ENCODE measurements at places on chromosomes 7 and 10. TPM values are rescaled to one million over a fixed set of nuclear protein-coding genes. Genes with fewer than 3 reads are reported as not detected.

DNA sequence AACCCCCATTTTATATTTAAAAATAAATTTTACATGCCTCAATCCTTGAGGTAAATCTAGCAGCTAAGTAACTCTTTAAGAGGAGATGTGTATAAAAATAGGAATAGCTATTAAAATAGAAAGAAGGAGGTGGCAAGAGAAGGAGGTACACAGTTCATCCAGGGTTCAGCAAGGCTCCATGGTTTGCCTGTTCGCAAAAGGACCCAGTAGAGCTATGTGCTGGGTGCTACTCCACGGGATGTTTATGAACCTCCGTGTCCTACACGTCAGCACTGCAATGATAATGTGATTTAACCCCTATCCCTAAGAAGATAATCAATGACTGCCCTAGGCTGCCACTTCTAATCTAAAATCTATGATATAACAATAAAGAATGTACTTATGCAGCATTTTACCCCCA, 926 bp upstream of the DENND11 start:
- no peak for DNase-seq

GRCh38 chr7:147519062-147519461, 1071.5 kb upstream of the C7orf33 start:
- DNase-seq, result no peak

DNA sequence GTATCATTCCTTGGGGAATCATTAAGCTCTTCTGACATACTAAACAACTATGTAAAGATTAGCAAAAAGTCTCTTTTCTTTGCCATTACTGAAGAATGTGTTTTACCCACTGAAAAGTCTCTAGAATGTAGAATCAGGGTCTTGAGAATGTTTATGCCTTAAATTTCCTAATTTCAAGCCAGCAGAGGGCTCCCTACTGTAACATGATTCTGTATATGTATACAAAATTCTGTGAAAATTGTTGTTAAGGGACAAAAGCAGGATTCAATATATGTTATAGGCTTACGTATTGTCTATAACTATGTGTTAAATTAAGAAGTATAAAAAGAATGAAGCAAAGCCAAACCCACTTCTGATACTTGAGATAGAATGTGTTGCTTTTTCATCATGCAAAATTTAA, 296.9 kb upstream of the DGKB start:
- no peak for DNase-seq

DNA sequence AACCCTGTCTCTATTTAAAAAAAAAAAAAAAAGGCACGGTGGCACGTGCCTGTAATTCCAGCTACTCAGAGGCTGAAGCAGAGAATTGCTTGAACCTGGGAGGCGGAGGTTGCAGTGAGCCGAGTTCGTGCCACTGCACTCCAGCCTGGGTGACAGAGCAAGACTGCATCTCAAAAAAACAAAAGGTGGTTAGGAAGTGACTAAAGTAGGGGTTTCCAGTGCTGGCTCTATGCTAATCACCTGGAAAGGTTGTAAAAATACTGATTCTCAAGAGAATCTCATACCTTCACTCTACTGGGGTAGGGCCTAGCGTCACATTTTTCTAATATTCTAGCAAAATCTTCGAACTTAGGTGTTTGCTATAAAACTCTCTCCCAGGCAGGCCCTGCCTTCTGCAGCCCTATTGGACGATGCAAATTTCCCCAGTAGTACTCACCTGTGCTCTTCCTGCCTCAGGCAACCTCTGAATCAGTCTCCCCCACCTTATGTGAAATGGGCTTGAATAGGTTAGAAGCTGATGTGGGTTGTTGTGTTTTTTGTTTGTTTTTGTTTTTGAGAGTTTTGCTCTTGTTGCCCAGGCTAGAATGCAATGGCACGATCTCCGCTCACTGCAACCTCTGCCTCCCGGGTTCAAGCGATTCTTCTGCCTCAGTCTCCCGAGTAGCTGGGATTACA, 3.5 kb downstream of the ZP3 start:
- DNase-seq, result no peak

- no peak for DNase-seq
Measured at GRCh38 chr7:80708123-80708522, 69.7 kb downstream of the CD36 start.

DNA sequence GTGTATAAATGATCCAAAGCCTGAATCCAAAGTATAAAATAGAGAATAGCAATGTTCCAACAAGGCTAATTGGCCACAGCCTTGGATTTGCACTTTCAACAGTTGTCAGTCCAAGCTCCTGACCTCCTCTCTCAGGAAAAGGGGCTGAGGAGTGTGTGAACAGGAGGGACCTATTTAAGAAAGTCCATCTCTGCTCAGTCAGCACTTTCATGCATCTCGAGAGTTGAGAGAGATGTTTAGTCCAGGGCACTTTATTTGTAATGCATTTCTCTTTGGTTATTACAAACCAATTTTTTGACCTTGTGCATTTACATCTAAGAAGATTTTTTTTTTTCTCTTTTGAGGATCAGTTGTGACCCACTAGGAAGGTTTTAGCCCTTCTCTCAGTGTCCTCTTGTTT, 244.2 kb downstream of the CREB5 start:
- DNase-seq, result no peak

DNA sequence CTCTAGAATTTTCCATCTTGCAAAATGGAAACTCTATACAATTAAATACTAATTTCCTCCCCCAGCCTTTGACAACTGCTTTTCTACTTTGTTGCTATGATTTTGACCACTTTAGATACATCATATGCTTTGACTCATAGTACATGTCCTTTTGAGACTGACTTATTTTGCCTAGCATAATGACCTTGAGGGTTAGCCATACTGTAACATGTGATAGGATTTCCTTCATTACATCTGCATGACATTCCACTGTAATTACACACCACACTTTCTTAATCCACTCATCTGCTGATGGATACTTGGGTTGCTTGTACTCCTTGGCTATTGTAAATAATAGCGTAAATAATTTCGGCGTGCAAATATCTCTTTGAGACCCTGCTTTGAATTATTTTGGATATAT, 127.7 kb downstream of the JAZF1 start:
- DNase-seq, result peak; percentile 49

DNA sequence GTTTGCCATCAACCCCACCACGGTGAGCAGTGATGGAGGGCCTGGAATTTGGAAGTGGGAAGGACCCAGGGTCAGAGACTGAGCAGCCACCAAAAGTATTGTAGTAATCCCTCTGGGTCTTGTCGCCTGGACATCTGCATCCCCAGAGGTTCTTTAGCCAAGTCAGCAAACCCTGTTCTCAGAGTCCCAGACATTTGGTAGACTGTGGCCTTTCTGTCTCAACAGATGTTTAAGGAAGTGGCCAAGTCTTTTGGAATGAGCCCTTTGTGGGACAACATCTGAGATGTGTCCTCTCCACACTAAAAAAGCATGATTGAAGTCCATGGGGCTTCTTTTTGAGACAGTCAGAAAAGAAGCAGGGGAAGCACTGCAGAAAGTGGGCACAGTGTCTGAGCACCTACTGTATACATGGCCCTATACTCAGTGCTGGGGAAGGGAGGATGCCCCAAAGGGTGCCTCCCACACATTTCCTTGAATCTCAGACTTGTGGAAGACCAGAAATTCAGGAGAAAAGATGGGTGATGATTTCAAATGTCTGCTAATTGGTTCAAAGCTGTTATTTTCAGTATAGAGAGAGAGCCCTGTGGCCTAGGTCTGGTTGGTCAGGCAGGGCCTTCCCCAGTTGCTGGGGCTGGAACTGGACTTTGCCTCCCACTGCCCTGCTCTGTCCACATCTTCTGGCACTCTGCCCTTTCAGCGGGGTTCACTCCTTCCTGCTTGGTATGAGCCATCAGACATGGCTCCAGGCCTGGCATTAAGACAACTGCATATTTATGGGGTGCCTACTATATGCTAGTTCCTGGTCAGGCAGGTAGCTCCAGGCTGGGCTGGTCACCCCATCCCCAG, 26.5 kb upstream of the VSIR start:
- peak; percentile 13 for DNase-seq

DNA sequence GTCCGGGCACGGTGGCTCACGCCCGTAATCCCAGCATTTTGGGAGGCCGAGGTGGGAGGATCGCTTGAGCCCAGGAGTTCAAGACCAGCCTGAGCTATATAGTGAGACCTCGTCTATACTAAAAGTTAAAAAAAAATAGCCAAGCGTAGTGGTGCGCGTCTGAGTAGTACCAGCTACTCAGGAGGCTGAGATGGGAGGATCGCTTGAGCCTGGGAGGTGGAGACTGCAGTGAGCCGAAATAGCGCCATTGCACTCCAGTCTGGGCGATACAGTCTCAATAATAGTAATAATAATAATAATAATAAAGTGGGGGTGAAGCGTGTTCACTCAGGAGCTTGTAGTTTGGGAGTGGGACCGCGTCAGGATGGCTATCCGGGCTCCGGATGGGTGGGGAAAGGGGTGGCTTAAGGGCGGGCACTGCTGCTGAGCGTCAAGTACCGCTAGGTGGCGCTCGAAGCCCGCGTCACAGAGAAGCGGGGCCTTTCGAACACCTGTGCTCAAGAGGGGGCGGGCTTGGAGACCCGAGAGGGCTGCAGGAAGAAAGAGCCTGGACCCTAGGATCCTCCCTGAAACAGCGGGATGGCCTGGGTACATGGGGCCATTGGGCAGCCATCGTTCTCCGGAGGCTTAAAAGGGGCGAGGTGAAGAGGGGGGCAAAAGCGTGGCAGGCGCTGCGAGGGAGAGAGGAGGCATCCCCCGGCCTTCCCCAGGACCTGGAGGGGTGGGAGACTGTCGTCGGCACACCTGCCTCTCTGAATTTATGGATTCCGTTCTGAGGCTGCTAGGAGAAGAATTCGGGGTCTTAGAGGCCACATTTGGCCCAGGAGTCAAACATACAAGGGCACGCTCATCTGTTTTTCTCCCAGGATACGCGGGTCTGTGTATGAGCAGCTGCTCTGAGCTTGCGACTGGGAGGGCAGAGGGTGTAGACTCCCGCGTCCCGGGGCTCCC, 14.5 kb downstream of the LBX1 start:
- DNase-seq, result no peak

DNA sequence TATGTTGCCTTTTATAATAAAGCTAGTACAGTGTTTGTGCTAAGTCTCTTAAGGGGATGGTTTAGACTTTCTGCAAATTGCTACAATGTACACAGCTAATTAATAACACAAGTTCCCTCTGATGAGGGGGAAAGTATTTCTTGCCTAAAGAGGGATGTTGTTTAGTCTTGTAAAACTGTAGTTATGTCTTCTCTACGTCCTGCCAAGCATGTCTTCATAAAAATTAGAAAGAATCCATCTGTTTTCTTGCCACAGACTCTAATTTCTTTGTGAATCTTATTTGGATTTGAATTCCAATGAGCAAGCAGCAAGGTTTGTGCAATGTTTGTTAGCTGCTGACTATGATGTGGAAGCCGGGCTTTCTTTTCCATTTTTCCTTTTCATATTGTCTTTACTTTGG, 28.2 kb downstream of the ADARB2 start:
- no peak for DNase-seq

GRCh38 chr10:60498985-60499384, 109.3 kb upstream of the ANK3 start:
- DNase-seq, result no peak

DNA sequence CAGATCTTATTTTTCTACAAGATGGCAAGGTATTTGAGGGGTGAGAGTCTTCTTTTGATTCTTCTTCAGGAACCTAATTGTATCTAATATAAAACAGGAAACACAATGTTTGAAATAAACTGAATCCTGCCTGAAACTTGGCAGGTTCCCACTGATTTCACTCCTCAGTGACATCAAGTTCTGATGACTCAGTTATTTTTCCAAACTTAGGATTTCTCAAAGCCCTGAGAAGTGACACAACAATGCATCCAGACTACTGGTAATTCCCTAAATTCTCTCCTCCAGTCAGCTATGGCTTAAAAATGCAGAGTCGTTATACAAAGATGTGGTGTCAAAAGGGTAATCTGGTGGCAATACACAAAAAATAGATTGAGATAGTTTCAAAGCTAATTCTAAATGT, 80.9 kb downstream of the ABLIM1 start:
- DNase-seq, result peak; percentile 83

GRCh38 chr10:77498829-77499228, 138.8 kb downstream of the KCNMA1 start:
- DNase-seq, result no peak

- peak; percentile 96 for DNase-seq
Measured at GRCh38 chr10:89373916-89374711, 3.7 kb upstream of the IFIT1B start.

GRCh38 chr10:57786850-57787750, 480.6 kb downstream of the IPMK start:
- DNase-seq, result no peak

- DNase-seq, result no peak
Measured at GRCh38 chr7:42345478-42346299, 108.7 kb upstream of the GLI3 start.

- no peak for DNase-seq
Measured at GRCh38 chr7:116674508-116675173, 2.6 kb downstream of the MET start.

- no peak for DNase-seq
Measured at GRCh38 chr10:114925587-114926586, 12.1 kb upstream of the TRUB1 start.

DNA sequence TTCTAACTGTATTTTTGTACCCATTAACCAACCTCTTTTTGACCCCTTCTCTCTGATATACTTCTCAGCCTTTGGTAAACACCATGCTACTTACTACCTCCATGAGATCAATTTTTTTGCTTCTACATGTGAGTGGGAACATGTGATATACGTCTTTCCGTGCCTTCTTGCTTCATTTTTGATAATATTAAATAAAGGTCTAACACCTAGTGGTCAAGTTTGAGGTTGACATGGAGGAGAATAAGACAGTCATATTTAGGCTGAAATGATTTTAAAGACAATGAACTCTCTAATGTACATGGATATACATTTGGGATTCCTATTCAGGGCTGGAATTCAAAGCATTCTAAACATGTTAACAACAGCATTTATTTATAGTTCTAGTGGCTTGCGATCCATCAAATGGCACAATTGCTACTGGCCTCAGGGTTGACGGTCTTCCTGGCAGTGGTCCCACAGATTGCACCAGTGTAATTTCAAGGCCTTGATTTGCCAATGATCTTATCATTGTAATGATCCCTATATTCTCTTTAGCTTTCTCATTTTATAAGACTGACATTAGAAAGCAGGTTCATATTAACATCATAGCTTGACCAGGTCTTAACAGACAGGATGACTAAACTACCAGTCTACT, 315.9 kb upstream of the ETV1 start:
- DNase-seq, result no peak

DNA sequence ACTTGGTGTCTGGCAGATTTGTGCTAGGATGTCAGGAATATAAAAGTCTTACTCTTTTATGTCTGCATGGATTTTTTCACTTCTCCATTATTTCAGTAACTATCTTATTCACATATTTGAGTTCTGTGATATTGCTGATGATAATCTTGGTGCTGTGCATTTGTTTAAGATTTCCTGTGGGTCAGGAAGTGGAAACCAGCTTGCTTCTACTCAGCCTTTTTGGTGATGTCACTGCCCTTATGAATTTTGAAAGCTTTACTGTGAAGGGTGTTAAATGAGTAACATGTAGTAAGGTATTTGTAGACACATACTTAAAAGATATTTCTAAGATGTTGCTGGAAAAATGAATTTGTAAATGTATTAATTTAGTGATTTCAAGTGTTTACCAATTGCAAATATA, 69.5 kb upstream of the VOPP1 start:
- DNase-seq, result no peak

- DNase-seq, result no peak
Measured at GRCh38 chr7:45652630-45653029, 78.5 kb downstream of the ADCY1 start.

The IDI2 gene
- total RNA-seq, result not detected

The SFRP5 gene
- total RNA-seq, result not detected

The PILRA gene
- total RNA-seq, result not detected

The TAS2R40 gene
- not detected for total RNA-seq

The TFEC gene
- total RNA-seq, result not detected

The BHLHA15 gene
- 1.8 TPM for total RNA-seq

The RELN gene
- 1.2 TPM for total RNA-seq

The SORCS1 gene
- not detected for total RNA-seq

The ITGB8 gene
- total RNA-seq, result 121 TPM

Data from epithelial cell of proximal tubule (primary cell).